ENCODE measurements at places on chromosomes 6 and 20.

DNA sequence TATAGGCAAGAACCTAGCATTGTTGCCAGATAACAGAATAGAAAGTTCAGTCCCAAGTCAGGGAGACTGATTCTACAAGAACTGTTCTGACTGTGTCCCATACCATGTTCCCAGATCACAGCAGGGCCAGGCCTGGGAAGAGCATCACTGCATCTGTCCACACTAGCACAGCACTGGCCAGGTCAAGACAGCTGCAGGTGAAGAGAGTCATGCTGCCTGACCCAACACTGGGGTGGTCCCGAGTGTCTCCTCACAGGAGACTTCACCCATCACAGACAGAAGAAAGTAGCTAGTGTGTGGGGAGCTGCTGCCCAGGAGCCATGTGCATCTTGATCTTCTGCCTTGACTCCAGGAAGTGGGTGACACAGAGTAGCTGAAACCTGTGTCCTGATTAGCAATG lies 1.3 kb upstream of the CST9L start:
- DNase-seq, result no peak

DNA sequence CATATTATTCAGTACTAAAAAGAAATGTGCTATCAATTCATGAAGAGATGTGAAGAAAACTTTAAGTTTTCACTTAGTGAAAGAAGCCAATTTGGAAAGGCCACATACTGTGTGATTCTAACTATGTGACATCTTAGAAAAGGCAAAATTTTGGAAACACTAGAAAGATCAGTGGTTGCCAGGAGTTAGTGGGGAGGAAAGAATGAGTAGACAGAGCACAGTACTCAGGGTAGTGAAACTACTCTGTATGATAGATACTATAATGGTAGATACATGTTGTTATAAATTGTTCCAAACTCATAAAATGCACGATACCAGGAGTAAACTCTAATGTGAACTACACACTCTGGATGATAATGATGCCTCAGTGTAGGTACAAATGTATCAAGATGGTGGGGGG lies 14.2 kb downstream of the NCOA3 start:
- no peak for DNase-seq

DNA sequence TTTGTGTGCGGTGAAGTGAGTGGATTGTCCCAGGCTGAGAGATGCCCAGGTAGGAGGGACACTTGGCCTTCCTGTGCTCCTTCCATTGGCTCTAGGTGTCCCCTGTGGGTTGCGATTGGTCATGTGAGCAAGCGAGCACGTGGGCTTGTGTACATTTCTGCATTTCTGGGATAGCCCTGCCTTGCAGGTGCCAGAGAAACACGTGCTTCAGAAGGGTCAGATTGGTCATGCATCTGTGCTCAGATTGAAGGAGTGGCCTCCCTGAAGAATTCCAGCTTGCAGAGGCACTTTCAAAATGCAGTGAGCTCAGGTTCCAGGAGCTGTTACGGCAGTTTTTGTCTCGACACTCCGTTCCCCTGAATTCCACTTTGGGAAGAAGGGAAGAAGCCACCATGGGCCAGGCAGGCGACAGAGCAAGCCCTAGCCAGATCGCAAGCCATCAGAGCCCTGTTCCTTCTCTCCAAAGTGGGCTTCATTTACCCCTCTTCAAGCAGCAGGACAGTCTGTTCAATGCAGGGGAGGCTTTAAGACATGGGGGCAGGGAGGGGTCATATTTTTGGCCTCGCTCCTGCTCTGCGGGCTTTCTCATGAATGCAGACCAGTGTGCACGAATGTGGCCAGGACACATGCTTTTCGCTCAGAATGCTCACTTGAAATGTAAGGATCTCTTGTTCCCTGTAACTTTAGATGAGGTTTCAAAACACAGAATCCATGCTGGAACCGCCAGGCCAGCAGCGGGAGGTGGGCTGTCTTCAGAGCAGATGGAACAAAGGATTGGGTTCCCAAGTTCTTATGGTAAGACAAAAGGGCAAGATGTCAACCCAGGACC lies 78.6 kb upstream of the AKAP12 start:
- DNase-seq, result no peak

GRCh38 chr6:2558098-2558680 lies 192.5 kb downstream of the MYLK4 start:
- no peak for DNase-seq

GRCh38 chr20:63509088-63509564 lies 10.2 kb upstream of the EEF1A2 start:
- DNase-seq, result no peak

DNA sequence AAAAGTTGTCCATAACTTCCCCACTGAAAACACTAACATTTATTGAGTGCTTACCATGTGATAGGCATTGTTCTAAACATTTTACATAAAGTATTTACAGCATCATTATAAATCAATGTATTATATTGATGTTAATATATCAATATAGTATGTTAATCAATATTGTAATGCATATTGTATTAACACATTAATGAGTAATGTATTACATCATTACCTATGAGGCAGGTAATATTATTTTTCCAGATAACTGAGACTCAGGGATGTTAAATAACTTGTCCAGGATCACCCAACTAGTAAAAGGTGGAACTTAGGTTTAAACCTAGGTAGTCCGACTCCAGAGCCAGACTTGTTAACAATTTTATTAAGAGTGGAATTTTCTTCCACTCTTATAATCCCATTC lies 12.2 kb upstream of the TREM2 start:
- no peak for DNase-seq

- no peak for DNase-seq
Measured at GRCh38 chr6:112288475-112288874, 34.1 kb upstream of the LAMA4 start.

DNA sequence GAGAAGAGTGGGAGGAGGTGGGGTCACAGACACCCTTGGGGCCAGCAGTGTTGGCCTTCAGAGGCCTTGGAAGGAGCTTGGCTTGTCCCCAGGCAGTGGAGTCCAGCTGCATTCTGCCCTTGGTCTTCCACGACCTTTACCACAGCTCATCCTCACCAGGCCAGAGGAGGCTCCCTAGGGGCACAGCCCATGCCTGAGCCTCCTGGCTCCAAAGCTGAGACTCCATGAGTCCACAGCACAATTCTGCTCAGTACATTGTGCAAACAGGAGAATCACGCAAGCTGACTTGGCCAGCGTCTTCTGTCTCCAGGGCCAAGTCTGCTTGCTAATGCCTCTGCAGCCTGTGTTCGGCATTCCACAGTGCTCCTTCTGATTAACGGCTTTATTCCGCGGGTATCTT lies 337.2 kb downstream of the SMOC2 start:
- peak; percentile 6 for DNase-seq

DNA sequence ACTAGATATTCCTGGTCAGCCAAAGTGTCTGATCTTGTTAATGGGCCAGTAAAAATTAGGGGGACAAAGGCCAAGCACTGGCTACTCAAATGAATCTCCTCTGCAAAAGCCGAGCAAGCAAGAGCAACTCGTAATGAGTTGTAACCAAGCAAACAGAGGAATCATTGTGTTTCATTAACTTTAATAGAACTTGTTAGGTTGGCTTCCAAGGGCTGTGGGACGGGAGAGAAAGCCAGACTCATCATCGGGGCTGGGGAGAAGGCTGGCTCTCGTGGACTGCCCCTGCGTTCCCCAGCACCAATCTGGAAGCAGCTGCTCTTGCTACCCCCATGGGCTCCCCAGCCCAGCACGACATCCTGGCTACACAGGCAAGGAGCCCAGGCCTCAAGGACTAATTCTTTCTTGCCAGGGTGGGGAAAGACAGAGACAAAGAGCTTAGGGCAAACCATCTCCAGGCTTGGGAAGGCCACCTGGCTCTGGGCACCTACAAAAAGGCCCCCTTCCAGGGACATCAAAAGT lies 10.5 kb upstream of the SCUBE3 start:
- no peak for DNase-seq

DNA sequence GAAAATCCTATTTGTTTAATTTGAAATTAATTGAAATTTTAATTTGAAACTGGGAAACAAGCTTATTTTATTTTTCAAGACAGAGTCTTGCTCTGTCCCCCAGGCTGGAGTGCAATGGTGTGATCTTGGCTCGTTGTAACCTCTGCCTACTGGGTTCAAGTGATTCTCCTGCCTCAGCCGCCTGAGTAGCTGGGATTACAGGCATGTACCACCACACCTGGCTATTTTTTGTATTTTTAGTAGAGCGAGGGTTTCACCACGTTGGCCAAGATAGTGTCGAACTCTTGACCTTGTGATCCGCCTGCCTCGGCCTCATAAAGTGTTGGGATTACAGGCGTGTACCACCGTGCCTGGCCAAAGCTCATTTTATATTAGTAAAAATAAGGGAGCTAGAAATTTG lies 4.2 kb downstream of the SRSF3 start:
- no peak for DNase-seq

DNA sequence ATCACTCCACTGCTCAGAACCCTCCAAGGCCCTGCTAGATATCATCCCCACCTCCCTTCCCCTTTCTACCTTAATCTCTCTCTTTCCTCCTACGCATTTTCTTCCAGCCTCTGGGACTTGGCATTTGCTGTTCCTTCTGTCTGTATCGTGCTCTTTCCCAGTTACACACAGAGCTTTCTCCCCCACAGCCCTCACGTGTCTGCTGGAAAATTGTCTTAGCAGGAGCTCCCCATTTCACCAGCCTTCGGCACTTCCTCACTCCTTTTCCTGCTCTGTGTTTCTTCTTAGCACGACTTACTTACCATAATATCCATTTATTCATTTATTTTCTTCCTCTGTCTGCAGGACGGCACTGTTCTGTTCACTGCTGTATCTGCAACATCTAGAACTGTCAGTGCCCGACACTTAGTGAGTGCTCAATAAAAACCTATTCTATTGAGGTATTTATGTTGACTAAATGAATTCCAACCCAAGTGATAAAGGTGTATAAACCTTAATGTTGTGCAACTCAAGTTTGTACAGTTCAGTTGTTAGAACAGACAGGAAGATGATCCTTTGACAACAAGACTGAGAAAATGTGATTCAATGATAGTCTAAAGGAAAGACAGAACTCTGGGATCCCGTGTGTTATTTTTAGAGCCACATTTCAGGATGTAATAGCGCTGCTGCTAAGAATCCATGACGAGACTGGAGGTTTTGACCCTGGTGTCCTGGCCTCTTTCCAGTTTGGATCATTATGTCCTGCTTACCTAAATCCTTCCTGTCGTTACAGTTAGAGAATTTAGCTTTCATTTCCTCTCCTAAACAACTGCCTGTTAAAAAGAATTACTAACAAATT lies 170.1 kb upstream of the LAMP5 start:
- peak; percentile 7 for DNase-seq

DNA sequence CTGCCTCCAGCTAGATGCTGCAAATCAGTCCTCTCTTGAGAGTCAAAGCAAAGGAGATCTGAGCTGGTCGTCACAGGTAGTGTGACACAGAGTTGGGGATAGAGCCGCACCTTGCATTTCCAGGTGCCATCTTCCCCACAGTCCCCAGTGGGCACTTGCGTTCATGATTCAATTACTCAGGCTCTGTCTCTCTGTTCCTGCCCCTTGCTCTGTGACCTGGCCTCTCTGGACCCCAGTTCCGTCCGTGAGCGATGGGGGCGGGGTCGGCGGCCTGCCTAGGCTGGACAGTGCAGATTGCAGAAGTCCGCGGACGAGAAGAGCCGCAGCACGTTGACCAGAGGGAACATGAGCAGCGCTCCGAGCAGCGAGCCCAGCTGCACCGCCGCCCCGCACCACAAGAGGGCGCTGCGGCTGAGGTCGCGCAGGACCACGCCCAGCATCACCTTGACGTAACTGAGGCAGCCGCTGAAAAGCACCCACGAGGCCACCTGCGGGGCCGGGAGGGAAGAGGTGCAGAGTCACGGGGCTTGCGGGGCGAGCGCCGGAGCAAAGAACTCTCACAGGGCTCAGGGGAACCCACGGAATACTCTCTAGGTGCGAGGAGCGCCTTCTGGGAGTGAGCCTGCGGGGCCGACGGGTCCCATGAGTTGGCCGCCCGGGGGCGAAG lies 7.4 kb downstream of the SLC52A3 start:
- no peak for DNase-seq

Measured in globus pallidus (tissue), 1 donor.